ENCODE measurements at places on chromosomes 12 and 14.

- DNase-seq = no peak
Measured at GRCh38 chr14:31326111-31326510, 94.2 kb downstream of the HEATR5A start.

GRCh38 chr12:109109746-109110350 is 6.5 kb upstream of the ACACB start:
- DNase-seq = no peak

DNA sequence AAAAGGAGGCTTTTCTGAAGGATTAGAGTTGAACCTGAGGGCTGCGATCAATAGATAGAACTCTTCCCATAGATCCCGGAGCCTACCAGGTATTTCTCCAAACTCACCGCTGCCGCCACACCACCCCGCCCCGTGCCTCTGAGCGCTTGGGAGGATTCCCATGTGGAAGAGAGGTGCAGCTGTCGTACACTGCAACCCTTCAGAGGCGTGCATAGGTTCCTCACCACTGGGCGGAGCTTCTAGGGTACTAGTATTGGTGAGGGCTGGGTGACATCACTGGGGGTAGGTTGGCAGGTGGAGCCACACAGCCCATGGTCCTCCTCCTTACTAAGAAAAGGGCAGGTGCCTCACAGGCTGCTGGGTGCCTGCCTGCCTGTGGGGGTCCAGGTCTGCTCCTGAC is 127.0 kb downstream of the TSPAN9 start:
- no peak for DNase-seq

- DNase-seq = no peak
Measured at GRCh38 chr12:69389831-69390230, 30.3 kb downstream of the YEATS4 start.

- no peak for DNase-seq
Measured at GRCh38 chr14:62645649-62646048, 399.6 kb downstream of the KCNH5 start.

- no peak for DNase-seq
Measured at GRCh38 chr12:95066091-95066855, 7.1 kb downstream of the NR2C1 start.

DNA sequence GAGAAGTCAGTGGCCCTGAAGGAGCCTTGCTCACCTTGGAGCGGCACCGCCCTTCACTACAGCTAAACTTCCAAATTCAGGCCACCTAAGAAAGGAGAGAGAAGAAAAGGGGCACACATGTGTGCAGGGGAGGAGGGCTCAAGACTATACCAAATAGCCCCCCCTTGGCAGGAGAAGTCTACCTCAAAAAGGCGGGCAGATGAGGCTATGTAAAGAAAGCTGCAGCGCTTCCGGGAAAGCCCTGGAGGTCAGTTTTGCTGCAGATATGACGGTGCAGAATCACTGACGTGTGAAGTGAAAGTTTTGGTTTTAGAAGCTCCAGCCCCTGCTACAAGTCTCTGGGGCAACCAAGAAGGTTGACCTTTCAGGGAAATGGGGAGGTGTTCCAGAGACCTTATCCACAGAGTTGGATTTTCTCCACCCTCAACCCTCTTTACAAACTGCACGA is 48.2 kb upstream of the PNMA1 start:
- DNase-seq = no peak
